ENCODE measurements at places on chromosomes 5 and 9. TPM values are rescaled to one million over a fixed set of nuclear protein-coding genes. Genes with fewer than 3 reads are reported as not detected.

Gene GABRB2
- total RNA-seq: not detected

DNA sequence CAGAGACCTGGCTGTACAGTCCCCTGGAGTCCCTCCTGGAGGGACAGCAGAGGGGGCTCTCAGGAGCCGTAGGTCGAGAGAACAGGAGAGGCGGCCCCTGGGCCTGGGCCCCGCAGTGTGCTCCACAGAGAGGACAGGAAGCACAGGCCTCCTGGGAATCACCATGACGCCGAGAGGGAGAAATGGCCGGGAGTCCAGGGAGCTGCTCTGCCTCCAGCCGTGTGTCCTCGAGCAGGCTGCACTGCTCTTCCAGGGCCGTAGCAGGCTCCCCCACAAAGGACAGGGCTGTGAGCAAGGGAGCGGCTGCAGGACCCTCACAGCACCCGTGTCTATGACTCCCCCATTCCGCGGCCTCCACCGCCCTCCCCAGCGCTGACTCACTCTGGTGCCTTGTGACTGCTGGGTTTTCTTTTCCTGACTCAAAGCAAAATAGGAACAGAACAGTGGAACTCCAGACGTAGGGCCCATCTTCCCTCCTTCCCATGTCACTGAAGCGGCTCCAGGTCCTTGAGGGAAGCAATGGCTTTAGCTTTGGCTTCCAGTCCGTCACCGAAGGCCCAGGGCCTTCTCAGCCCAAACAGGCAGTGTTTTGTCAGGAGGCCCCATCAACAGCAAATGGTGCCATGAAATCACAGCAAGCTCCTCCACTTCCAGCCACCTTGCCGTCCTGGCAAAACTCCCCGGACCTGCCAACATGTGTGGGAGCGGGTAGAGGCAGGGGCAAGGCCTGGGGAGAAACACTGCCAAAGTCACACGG, 114.2 kb downstream of the LHFPL2 start:
- DNase-seq: no peak

- DNase-seq: no peak
These were observed 16.2 kb downstream of the RALGDS start for GRCh38 chr9:133104718-133105460.

- DNase-seq: no peak
These were observed 49.0 kb upstream of the RAPGEF6 start for GRCh38 chr5:131684051-131684450.

All from Karpas-422 (cell line).